Stimulated activated CD4-positive, alpha-beta T cell treated with anti-CD3 and anti-CD28 coated beads, Interleukin-1b, Interleukin-23, amount 100 ng/mL, for 1 hour (primary cell): ENCODE measurements at places on chromosomes 12 and 14.

GRCh38 chr14:67666750-67667449 is 7.5 kb downstream of the VTI1B start:
- DNase-seq: no peak

GRCh38 chr14:100710826-100711462 is 15.7 kb upstream of the DLK1 start:
- no peak for DNase-seq

DNA sequence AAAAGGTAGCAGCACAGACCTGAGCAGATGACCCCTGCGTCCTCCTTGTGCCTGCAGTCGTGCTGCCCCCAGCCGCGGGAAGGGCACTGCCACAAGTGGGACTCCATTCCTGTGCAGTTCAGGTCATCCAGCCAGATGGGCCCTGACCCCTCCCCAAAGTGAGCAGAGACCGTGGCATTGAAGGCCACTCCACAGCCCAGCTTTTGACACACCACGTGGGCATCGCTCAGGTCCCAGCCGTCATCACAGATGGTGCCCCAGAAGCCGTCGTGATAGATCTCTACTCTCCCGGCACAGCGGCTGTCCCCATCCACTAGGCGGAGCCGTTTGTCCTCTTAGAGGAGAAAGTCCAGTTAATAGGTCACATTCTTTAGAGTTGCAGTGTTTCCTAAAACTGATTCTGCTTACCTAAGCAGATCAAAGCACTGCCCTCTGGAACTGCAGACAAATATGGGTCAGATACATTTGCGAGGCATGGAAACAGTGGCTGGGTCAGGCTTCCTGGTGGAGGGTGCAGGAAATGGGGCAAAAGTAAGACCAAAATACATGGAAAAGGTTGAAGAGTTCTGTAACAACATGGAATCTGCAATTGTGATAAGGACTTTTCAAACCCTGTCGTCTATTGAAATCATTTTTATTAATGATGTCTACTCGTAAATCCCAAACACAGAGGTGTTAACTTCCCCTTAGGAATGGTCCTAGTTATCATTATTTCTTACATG is 69.4 kb downstream of the CD163L1 start:
- DNase-seq: no peak

DNA sequence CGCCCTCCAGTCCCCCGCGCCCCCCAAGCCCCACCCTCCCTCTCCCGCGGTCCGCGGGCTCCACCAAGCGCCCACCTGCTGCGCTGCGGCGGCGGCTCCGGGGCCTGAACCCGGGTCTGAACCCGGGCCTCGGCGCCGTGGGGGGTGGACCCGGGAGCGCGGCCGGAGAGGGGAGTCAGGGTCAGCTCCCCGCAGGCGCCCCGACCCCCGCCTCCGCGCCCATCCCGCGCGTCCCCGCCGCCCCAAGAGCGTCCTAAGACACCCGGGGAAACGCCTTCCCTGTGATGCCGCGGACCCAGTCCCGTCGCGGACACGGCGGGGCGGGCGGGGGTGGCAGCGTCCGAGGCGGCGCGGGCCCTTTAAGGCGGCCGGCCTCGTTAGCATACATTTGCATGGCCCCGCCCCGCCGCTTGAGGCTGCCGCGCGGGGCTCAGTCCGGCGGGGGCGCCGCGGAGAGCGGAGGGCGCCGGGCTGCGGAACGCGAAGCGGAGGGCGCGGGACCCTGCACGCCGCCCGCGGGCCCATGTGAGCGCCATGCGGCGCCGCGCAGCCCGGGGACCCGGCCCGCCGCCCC is at the start of gene MMP17:
Gene MMP17, plus strand, starts transcription at position 433 of the 574 bp plus-strand sequence. Its CDS starts 102 bp downstream, at position 535.
- no peak for DNase-seq

DNA sequence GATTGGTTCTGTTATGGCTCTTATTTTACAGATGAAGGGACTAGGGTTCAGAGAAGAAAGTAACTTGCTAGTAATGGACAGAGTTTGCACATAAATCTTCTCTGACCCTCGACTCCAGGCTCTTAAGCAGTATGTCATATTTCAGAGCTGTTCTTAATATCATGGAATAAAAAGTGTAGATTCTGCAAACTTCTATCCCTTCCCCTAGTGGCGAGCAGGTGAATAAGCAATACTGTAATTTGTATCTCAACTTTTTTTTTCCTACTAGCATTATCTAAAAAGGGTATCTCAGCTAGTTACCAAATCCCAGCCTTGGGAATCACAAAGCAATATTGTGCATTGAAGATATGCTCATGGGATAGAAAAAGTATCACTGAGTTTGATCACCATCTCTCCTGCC is 83.2 kb downstream of the ANO4 start:
- DNase-seq: no peak

DNA sequence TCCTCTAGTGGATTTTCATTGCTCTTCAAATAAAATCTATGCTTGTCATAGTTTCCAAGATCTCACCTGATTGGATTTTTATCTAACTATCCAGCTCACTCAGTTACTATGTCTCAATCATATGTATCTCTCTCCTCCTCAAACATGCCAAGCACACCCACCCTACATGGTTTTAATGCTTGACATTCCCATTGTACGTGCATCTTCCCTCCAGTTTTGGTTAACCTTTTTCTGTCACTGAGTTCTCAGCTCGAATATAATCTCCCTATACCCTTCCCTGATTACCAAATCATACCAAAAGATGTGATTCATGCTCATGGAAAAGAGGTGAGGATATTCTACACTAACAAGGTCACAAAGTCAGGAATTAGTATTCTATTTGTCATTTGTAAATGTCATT is 12.0 kb upstream of the PTPRQ start:
- no peak for DNase-seq

GRCh38 chr14:65185829-65186228 is 83.5 kb upstream of the MAX start:
- DNase-seq: no peak

DNA sequence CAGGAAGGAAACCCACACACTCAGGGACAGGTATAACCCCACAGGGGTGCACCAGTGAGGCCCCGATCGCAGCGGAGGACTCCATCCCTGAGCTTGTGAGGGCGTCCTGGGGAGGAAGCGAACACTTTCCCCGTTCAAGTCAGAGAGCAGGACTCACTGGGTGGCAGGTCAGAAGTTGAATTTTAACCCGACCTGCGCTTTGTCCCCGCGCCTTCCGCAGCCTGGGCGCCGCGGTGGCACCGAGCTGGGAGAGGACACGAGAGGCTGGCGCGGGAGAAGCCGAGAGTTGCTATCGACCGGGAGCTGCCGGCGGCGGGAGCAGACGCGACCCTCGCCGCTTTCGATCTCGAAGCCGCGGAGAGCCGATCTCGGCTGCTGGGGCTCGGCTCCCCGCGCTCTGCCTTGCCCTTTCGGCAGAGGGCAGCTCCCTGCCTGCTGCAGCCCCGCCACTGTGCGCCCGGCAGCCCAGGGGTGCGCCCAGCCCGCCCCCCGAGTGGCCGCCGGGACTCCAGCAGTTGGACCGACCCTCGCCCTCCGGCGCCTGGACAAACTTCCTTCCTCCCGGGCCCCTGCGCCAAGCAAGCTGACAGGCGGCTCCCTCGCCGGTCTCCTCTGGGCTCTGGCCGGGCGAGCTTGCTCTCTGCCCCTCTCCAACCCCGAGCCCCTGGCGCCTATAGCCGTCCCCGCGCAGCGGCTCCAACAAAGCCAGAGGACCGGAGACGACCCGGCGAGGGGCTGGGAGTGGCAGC is 918 bp downstream of the LIN7A start:
- no peak for DNase-seq

GRCh38 chr12:132155771-132156572 is 11.7 kb downstream of the NOC4L start:
- DNase-seq: no peak

DNA sequence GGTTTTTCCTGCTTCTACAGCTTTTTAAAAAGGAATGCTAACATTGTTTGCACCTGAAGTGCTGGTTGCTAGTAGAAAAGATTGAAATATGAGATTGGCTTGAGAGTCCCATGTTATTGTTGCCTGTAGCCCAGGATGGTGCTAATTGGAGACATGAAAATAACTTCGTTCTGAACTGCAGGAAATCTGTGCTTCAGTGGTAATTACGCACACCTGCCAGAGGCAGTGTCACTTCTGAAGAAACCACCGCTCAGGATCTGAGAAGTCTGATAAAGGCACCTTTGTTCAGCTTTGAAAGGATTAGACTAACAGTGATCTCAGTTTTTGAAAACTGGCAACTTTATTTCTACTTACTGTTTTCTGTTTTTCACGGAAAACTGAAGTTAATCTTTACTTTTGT is 15.5 kb upstream of the ATP6V0A2 start:
- DNase-seq: no peak

DNA sequence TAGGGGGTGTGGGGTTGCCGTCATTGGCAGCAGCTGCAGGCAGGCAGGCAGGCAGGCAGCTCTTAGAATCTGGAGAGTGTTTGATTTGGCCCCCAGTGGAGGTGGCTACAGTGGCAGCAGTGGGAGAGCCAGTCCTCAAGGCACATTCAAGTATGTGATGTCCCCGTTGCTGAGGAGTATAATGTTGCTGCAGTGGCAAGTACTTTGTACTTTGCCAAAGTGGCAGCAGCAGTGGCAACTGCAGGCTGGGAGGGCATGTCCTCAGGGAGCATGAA is 147.1 kb downstream of the PAPOLA start:
- DNase-seq: no peak

GRCh38 chr12:111155521-111155920 is 213.4 kb downstream of the PHETA1 start:
- no peak for DNase-seq

DNA sequence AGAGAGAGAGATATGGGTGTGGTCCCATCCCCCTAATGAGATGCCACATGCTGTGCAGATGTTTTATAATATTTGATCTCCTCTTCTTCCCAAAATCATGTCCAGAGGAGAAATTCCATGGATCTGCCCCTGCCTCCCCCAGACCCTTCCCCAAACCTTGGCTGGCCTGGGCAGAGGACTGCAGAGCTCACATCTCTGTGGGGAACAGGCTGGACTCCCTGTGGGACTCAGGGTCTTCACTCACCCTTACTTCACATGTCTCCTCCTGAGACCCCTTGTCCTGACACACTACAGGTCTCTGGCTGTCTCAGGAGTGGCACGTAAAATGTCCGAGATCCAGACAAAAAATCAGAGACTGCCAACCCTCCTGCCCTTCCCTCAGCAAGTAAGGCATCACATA is 76.0 kb upstream of the CAPRIN2 start:
- no peak for DNase-seq

DNA sequence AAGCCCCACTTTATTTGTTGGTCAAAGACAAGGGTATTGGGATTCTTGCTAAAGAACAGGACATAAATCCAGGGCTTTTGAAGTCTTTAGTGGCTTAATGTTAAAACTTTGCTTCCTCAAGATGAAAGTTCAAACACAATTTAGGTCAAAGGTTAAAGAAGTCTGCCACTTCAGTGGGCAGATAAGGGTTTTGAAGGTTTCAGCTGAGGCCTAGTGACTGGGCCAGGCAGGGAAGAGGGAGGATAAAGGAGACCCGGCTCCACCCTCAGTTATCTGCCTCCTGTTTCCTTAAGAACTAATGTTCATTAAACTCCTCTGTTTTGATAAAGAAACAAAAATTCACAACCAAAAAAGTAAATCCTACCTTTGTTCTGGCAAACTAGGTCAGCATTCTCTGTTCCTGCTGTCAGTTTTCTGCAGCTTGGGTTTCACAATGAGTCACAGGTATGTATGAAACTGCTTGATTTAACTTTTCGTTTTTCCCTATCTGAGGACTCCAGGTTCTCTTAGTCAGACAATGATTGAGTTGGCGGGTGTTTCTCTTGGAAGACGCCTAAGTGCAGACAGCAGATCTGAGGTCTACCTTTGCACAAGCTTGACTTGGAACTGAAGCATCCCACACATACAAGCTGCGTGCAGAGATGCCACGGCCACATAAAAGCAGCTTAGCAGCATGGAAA is 208.3 kb downstream of the EXOC5 start:
- DNase-seq: no peak

DNA sequence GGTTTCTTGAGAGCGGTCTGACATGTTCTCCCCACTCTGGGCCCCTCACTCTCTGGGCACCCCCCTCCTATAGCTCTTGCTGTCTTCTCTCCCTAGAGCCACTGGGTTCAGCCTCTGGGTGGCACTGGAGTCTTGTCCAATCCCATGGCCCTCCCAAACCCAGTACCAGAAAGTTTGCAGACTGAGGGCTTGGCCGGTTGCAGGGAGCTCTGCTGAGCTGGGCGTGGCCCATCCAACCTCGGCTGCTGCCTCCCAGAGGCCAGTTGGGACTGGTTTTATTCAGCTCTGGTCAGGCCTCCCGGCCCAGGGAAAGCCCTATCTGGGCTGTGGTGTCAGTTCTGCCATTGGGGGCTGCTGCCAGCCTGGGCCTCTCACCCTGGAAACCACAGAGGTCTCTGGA is 37.9 kb downstream of the ISCA2 start:
- DNase-seq: no peak

DNA sequence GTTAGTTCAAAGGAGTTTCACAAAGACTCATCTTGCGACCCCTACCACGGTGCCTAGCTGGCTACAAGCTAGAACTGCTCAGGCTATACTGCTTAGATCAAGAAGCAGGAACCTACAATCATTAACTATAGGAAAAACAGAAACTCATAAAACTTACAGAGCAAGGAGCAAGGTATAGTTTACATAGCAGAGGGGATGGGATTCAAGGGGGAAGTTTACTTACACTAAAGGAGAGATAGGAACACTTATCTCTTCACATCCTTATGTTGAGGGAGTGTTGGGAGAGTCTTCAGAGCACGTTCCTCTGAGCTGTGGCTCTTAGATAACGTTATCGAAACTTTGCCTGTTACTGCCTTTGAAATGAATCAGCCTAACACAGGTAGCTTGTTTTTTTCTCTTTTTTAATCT is 58.1 kb downstream of the FSCB start:
- no peak for DNase-seq

- DNase-seq: no peak
Observed at GRCh38 chr12:105369014-105369413, 38.5 kb downstream of the C12orf75 start.

GRCh38 chr12:60594035-60594711 is 998.3 kb downstream of the SLC16A7 start:
- no peak for DNase-seq

GRCh38 chr14:99769123-99769522 is 24.1 kb upstream of the EML1 start:
- DNase-seq: no peak

GRCh38 chr12:119868992-119869391 is 8.1 kb downstream of the CIT start:
- DNase-seq: no peak
